ENCODE measurements at places on chromosomes 7 and 10.

DNA sequence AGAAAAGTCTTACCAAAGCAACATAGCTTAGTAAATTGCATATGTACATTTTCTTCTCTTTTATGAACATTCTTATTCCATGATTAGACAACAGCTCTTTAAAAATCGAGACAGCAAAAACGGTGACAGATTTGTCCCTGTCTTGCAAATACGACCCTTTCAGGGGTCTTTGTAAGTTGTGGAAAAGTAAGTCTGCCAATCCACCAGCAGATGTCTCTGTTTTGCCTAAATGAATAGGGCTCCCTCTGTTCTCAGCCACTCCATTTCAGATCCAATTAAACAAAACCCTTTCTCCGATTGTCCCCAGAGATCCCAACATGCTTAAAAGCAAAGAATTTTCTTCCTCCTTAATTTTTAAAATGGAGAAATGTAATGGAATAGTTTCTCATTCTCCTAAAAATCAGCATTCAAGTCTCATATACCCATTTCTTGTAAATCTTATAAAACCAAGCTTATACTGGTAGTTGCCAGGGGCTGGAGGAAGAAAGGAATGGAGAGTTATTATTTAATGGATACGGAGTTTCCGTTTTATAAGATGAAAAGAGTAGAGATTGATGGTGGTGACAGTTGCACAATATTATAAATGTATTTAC, 61.0 kb upstream of the NFE2L3 start:
- DNase-seq: no peak

DNA sequence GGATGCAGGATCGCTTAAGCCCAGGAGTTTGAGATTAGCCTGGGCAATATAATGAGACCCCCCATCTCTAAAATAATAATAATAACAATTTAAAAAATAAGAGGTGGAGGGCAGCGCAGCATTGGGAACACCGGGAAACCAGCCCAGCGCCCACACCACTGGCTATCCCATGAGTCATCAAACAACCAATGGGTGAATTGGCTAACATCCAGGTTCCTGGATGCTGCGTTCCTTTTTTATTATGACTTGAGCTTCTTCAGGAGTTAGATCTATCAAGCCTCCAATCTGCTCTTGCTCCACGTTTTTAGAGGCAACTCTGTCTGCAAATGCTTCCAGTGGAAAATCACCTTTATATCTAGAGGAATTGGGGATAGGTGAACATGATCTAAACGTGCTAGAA, 10.0 kb upstream of the LRRC4 start:
- no peak for DNase-seq

DNA sequence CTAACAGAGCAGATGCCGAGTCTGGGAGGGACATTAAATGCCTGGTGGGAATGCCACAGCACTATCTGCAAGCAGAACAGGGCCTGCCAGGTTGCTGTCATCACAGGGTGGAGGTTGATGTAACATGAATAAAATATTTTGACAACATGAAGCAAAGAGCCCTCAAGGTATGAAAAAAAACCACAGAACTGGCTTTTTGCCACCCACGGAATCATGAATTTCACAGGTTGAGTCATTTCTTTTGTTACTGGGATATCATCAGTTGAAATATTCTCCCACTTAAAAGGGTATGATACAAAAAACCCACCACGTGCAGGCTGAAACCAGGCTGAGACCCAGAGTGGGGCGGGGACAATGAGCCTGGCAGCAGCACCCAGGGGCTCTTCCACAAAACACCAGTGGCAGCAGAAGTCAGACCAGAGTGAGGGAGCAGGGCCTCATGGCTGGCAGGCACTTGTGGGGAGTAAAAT, 220.1 kb downstream of the TNS3 start:
- DNase-seq: peak; percentile 8

- no peak for DNase-seq
Observed at GRCh38 chr10:9096288-9096687, 1041.8 kb downstream of the GATA3 start.

GRCh38 chr7:90453259-90453891, 16.1 kb upstream of the PTTG1IP2 start:
- no peak for DNase-seq

GRCh38 chr7:152463709-152464311, 28.0 kb upstream of the KMT2C start:
- peak; percentile 99 for DNase-seq

- no peak for DNase-seq
Observed at GRCh38 chr10:16845248-16845647, 28.0 kb upstream of the RSU1 start.

- DNase-seq: no peak
Observed at GRCh38 chr7:50594136-50594535, 28.9 kb upstream of the DDC start.

- no peak for DNase-seq
Observed at GRCh38 chr7:130841416-130841815, 107.4 kb upstream of the KLF14 start.

- no peak for DNase-seq
Observed at GRCh38 chr10:63491588-63492316, 26.0 kb upstream of the JMJD1C start.

GRCh38 chr10:72832701-72833100, 60.8 kb upstream of the OIT3 start:
- no peak for DNase-seq

GRCh38 chr10:93106631-93107072, 33.0 kb downstream of the CYP26A1 start:
- DNase-seq: no peak

- no peak for DNase-seq
Observed at GRCh38 chr7:43244232-43244631, 131.8 kb downstream of the HECW1 start.

- DNase-seq: no peak
Observed at GRCh38 chr7:42348631-42349030, 111.6 kb upstream of the GLI3 start.

- no peak for DNase-seq
Observed at GRCh38 chr10:22429146-22429545, 83.8 kb downstream of the SPAG6 start.

DNA sequence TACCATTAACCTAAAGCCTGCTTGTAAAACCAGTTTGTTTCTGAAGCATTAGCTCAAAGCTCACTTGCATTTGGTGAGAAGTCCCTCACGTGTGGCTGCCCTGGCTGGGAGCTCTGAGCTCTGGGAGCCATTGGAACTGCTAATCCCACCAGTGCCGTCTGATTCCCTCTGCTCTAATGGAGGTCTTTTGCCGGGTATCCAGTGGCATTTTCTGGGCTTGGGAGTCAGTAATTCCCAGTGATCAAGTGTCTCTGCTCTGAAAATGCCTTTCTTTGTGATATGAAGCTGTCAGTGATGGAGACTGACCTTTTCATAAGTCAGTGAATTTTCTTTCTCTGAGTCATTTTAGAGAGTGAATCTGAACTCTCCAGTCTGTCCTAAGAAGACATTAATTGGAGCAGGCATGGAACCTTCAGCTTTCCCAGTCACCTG, 36.9 kb upstream of the FAM20C start:
- no peak for DNase-seq

DNA sequence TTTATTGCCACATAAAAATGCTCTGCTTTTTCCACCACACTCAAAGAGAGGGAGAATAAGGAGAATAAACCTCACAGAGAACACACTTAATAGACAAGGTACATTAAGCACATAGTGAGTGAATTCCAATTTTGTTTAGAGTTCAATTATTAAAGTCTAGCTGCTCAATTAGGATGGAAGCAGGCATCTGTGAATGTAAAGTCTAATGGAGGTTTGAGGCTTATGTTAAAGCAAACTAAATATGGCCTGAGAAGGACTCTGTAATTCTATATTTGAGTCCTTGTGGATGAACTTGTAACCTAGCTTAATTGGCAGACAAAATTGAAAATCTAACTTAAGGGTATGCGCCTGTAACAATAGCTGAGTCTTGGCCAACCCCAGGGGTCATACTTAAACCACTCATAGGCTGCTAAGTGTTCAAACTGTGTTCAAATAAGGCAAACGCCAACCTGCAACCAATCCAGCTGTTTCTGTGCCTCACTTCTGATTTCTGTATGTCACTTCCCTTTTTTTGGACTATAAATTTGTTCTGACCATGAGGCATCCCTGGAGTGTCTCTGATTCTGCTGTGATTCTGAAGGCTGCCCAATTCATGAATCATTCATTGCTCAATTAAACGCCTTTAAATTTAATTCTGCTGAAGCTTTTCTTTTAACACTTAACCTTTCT, 31.3 kb upstream of the NME8 start:
- DNase-seq: no peak

DNA sequence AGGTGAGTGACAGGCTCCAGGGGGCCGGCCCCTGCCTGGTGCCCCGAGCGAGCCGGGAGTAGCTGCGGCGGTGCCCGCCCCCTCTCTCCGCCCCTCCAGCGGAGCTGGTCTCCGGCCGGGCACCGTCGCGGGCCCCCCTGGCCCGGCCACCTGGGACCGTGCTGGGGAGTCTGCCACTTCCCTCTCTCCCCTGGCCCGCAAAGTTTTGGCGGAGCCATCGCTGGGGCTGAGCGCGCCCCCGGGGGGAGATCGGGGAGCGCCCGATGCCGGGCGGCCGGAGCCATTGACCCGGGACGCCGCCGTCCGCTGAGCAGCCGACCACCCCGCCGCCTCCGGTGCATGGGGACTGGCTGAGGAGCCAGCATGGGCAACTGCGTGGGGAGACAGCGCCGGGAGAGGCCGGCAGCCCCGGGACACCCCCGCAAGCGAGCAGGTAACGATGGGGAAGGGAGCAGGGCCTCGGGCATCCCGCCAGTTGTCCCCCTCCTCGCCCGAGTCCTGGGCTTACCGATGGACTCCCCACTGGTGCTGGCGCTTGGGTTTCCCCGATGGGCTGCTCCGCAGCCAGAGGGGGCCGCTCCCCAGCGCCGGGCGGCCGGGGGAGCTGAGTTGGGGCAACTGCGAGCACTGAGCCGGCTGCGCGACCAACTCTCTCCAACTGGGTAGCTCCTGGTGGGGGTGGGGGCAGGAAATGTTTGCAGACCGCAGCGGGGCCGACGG, at the start of gene UBTD1:
TSS of gene UBTD1 (plus strand) at position 84 of the 720 bp plus-strand sequence. CDS start at position 364, 280 bp downstream.
- peak; percentile 2 for DNase-seq

DNA sequence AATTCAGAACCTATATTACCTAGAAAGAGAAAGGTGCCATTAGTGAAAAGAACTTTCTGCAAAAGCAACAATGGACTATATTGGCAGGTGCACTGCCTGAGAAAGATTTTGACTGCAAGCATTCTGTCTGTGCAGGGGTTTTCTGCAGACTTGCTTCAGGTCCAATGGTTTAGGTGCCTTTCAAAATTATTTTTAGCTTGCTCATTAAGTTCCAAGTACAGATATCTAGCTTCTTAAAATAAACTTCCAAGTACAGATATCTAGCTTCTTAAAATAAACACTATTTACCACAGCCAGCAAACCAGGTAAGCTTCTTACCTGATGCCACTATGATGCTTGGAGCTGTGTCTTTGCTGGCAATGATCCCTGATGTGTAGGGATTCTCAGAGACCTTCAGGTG, 485.2 kb downstream of the SORCS1 start:
- no peak for DNase-seq
